T-helper 9 cell (primary cell): ENCODE measurements at places on chromosomes 16 and 17.

GRCh38 chr16:31136287-31136662 is 748 bp upstream of the PRSS8 start:
- no peak for DNase-seq

DNA sequence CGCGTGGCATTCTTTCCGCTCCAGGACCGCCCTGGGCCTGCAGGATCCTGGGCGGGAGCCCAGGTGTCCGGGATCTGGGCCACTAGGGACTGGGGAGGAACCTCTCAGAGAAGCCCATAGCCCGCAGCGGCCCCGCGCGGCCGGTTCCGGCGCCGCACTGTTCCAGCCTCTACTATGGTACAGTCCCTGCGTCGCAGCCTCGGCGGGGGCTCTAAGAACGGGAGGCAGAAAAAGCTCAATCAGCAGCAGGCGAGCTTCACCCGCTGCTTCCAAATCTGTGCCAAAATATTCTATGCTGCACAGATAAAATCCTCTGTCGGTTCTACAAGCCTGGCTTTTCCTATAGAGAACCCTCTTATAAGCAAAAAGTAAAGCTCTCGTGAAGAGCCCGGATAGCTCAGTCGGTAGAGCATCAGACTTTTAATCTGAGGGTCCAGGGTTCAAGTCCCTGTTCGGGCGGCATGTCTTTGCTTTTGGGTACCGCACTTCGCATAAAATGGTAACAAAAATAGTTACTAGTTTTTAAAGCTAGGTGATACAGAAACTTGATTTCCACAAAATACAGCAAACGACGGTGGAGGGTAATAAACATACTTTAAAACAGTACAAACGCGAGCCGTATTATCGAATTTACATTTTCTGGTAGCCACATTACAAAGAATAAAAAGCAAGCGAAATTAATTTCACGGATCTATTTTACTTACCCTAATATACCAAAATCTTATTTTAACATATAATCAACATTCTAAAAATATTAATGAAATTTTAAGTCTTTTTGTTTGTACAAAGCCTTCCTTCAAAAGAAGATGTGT is 661 bp upstream of the ALOXE3 start:
- peak; percentile 76 for DNase-seq

- DNase-seq, result peak; percentile 50
Observed at GRCh38 chr17:4715063-4715744, 4.8 kb downstream of the ARRB2 start.

GRCh38 chr16:28062847-28063521 is 530 bp downstream of the GSG1L start:
- no peak for DNase-seq

DNA sequence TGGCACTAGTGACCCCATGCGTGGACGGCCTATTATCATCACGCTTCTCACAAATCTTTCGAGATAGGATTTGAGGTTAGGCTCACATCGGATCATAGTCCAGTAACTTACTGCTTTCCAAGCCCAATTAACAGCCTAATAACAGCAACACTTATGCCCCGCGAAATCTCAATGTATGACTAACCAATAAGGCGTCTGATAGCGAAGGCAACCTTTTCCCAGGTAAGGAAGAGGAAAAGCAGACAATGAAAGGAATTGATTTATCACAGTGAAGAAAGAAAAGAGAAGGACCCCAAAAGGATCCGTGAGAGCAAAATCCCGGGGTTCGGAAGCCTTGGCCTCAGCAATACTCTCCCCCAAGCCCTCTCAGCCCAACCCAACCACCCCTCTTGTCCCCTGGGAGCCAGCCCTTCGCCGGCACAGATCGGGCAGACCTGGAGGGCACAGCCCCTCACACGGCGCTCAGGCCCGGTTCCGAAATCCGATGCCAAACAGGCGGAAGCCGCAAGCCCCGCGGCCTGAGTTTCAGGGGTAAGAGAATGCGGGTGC is 534 bp downstream of the GPATCH8 start:
- no peak for DNase-seq

DNA sequence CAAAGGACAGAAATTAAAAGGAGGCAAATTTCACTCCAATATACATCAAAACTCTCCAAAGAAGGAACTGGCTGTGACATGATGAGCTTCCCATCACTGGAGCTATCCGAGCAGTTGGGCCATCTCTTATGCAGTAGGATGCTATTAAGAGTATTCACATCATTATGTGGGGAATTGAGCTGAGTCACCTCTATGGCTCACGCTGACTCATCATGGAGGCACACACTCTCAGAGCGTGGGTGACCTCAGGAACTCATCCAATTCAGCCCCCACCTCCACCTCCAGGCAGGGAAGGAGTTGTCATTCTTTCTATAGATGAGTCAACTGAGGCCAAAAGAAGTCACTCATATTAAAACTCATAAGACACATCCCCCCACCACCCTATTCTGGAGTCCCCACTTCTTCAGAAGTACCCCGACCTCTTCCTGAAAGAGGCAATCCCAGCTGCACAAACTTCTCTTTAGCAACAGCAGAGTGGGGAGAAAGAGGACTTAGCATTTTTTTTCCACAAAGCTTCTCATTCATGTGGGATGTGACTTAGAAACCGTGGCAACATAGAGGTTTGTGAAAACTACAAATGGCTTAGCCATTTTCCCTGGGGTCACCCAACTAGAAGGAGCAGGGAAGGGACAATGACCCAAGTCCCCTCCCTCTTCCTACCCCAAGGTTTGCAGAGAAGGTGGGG is 32.5 kb downstream of the ABCC12 start:
- DNase-seq, result no peak

- no peak for DNase-seq
Observed at GRCh38 chr16:14418795-14419225, 211.2 kb downstream of the PARN start.

DNA sequence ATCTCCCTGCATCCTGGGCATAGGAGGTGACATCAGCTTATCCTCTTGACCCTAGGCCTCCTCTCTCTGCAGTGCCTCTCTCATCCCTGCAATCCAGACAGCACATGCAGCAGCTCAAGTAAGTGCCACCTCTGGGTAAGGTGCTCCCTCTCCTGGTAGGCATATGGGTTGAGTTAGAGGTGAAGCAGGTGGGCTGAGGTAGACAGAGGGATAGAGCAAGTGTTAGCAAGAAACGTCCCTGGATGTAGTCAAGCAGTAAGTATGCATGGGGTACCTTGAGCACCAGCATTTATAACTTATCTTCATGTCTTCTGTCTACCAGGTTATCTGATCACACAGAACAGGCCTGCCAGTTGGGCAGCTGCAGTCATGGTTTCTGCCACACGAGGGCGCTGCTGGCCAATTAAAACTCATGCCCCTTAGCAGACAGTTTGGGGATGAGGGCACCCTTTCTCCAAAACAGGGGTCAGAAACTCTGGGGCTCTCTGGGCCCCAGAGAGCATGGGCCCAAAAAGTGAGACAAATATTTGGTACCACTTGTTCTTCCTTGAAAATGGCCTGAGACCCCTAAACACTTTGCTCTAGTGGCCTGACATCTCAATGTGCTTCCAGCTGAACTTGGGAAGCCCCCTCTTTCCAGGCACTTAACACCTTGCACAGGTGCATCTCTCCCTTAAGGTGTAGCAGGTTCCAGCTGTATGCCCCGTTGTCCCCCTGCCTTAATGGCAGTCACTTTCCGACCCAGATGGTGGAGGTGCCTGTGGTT is 59.8 kb downstream of the NEUROD2 start:
- DNase-seq, result peak; percentile 76

DNA sequence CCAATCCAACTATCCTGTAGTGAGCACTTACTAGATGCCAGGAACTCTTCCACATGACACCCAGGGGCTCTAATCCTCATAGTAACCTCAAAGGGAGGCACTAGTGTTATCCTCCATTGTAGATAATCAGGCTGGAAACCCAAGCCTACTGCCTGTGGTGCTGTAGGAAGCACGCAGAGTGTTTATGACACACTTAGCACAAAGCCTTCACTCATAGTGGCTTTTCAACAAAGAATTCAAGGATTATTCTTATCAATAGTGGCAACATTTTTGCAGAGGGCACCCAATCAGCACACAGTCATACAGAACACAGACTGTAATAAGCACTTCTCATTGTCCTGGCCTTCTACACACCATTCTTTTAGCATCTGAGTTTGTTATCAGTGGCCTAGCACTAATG is 18.5 kb upstream of the SOX9 start:
- DNase-seq, result no peak
